ENCODE measurements at places on chromosomes 16 and 17.

- DNase-seq = no peak
Observed at GRCh38 chr16:77840093-77840492, 51.7 kb downstream of the VAT1L start.

DNA sequence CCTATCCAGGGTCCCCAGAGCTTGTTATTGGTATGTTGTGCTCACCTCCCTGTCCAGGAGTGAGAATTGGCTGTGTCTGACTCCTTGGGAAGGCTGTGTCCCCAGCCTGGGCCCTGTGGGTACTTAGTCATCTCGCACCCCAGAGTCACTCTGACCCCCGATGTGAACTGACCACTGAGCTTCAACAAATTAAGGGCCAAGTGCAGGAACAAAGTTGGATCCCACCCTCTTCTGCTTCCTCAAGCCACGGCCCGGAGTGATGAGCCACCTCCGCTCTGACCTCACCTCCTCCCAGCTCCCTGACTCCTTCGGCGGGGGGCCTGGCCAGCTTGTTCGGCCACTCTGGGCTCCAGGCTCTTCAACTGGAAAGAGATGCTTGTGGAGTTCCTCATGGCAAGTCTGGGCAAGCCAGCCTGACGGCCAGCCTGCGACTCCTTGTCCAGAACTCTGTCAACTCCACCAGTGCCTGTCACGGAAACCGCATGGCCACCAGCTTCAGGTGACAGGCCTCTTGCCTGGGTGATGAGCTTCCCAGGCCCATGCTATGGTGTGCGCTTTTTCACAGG, 22.3 kb upstream of the MPRIP start:
- no peak for DNase-seq

DNA sequence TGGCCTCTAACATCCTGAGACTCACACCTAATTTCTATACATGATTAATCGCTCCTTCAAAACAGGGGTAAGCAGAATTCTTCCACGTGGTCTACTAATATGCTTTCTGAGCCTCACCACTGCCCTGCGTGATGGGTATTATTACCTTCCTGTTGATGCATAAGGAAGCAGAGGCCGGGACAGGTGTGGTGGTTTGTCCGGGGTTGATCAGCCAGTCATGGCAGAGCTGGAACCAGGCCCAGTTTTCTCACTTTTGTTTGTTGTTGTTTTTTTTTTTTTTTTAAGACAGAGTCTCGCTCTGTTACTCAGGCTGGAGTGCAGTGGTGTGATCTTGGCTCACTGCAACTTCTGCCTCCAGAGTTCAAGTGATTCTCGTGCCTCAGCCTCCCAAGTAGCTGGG, 31.2 kb downstream of the RNF135 start:
- DNase-seq = no peak

DNA sequence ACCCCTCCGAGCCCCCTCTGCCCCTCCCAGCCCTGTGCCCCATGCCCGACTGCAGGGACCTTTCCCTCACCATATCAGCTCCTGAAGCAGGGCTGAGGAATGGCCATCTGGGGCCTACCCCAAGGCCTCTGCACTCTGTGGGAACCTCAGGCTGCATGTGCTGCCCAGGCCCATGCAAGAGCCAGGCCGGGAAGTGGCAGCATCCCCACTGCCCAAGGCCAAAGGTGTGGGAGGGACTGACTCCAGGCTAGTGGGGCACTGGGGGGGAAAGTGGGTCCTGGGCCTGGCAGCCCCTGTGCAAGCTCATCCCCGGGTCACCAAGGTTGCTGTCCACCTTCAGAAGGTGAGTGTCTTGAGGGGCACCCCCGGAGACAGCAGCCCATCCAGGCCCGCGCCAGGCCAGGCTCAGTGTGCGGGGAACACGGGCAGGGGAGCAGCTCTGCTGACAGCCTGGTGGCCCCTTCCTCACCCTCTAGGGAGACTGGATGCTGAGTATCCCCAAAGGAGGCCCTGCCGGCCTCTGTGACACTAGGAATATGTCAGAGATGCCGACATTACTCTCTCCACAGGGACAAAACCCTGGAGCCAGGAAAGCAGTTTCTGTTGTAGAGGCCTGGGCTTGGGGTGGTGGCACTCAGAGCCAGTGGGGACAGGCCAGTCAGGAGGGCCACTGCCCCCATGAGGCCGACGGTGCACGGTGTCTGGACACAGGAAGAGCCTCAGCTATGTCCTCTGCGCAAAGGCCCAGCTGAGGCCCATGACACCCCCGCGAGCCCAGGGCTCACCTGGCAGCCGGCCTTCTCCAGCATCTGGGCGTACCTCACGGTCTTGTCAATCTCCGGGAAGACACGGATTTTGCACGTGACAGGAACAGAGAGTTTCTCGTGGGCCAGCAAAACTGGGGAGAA, 3.3 kb downstream of the DUS1L start:
- no peak for DNase-seq
